GF-D8 (cell line): ENCODE measurements at places on chromosomes 4 and X.

- DNase-seq, result no peak
Observed at GRCh38 chrX:48591255-48591791, 6.0 kb upstream of the WDR13 start.

DNA sequence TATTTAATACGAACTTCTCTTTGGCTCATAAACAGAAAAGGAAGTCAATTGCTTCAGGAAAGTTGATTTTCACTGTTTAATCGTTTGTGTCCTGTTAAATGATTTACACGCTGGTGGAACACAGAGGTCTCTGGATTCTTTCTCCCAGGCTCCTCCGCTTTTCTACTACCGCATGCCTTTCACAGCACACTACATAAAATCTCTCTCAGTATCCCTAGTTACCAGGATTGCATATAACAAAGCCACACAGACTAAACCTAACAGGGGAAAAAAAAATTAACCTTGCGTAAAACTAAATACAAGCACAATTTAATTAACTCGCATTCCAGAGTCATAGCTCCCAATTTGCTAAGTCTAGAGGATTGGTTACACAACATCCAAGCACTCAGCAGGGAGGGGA is 133.9 kb downstream of the CORIN start:
- no peak for DNase-seq

GRCh38 chr4:125433453-125433852 is 118.7 kb downstream of the FAT4 start:
- no peak for DNase-seq

DNA sequence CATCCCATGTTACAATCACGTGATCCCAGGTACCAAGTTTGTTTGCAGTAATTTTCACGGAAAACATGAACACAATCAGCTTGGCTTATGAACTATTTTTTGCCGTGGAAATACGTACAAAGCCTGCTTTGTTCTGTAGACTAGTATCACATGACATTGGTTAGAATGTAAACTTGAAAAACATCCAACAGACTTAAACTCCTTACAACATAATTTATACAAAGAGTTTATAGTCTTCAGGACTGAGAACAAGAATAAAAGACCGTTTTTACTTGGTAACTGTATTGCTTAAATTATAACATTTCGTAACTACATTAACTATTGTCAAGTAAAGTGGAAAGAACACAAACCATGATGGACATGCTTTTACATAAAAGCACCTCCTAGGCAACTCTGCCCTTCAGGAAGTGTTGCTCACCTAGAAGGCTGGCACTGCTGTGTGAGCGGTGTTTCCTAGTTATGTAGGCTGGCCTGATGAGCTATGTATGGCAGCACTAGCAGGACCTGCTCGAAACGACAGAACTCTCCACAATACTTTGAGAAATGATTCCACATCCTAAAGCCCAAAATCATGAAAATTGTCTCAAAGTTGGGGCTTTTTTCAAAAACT is 41.8 kb upstream of the WDR1 start:
- DNase-seq, result no peak

GRCh38 chr4:48352793-48353192 is 11.5 kb downstream of the SLAIN2 start:
- DNase-seq, result no peak

DNA sequence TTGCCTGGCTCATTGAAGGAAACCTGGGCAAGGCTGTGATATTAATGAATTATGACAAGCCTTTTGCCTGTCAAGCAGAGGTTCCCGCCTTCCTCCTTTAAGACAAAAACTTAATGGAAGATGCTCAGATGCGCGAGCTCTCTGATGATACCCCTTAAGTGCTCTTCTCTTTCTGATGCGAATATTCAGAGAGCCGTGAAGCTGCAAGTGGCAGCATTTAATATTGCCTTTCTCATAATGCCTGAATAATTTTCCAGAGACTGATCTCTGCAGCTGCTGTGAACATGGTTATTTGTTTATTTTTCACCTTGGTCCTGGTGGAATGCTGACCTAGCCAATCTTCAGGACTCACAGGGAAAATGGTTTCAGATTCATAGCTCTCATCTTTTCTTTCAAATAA is 251.8 kb downstream of the TENM3 start:
- no peak for DNase-seq

GRCh38 chr4:178693816-178694215 is 1251.6 kb upstream of the AGA start:
- DNase-seq, result no peak

DNA sequence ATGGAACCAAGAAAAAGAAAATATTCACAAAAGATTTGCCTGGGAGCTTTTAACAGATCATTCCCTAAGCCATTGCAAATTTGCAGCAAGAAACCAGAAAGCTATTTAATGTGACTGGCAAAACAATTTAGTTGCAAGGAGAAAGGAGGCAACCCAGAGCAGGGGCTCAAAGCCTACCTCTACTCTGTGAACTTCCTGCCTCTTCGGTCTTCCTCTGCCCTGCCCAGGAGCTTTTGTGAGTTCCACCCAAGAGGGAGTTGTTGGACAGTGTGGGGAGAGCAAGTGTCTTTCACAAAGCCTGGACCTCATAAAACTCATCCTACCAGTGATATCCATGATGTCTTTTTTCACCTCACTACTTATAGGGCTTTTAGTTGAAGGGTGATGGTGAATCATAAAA is 107.4 kb downstream of the AFF1 start:
- no peak for DNase-seq

DNA sequence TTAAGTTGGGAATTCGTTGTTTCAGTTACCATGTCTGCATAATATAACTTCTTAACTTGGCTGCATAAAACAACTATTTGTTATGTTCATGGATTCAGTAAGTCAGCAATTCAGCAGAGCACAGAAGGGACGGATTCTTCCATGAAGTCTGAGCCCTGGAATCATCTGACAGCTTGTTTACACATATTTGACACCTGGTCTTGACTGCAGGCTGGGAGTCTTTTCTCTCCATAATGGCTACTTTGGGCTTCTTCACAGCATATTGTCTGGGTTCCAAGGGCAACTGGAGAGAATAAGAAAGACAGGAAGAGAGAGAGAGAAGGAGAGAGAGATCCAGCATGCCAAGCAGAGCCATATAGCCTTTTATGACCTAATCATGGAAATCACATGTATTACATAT is 23.1 kb downstream of the CENPC start:
- no peak for DNase-seq

- no peak for DNase-seq
Observed at GRCh38 chrX:131067846-131068745, 9.9 kb downstream of the ARHGAP36 start.

DNA sequence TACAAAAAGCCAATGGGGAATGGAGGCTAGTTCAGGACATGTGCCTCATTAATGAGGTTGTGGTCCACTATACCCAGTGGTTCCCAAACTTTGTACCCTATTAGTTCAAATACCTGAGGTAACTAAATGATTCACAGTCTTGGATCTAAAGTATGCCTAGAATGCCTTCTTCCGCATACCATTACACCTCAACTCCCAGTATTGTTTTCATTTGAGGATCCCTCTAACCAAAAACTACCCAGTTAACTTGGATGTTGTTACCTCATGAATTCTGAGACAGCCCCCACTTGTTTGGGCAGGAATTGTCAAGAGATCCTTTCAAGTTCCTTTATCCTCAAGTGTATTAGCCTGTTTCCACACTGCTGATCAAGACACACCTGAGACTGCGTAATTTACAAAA is 439.2 kb downstream of the PCDH10 start:
- no peak for DNase-seq

- no peak for DNase-seq
Observed at GRCh38 chr4:28391877-28392276, 1531.2 kb downstream of the STIM2 start.

DNA sequence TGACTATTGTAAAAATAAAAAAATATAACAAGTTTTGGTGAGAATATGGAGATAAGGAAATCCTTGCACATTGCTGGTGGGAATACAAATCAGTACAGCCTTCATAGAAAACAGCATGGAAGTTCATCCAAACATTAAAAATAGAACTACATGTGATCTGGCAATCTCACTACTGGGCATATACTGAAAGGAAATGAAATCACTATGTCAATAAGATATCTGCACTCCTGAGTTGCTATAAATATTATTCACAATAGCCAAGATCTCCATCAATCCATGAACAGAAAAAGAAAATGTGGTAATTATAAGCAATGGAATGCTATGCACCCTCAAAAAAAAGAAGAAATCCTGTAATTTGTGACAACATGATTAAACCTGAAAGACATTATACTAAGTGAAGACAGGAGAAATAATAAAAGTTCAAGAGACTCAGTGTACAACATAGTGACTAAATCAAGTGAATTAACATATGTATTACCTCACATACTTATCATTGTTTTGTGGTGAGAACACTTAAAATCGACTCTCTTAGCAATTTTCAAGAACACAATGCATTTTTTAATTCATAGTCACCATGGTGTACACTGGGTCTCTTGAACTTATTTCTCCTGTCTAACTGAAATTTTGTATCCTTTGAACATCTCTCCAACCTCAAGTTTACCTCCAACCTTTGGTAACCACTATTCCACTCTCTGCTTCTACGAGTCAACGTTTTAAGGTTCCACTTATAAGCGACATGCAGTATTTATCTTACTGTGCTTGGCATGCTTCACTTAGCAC is 1703.7 kb upstream of the AGA start:
- no peak for DNase-seq
